Endothelial cell (in vitro differentiated cells): ENCODE measurements at places on chromosomes 12 and 14. TPM values are rescaled to one million over a fixed set of nuclear protein-coding genes. Genes with fewer than 3 reads are reported as not detected.

Gene RNASE12
- not detected for total RNA-seq

Gene HOXC9
- 0.28 TPM for total RNA-seq

DNA sequence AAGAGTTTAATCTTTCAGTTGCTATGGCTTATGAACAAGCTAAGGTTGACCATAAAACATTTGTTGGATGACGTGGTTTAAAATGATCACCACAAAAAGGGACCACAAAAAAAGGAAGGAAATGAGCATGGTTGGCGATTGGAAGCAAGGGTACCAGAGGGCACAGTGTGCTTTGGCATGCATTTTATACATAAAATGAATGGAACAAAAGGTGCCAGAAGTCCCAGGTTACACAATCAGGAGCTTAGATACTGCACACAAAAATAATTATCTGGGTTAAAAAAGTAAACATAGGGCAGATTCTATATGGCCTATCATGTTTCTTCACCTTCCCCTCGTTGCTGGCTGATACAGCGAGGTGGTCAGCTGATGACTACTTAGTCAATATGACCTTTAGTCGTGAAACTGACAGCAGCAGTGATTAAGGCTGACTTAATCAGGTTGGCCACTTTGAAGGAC is 50.7 kb downstream of the ZC3H14 start:
- no peak for DNase-seq

DNA sequence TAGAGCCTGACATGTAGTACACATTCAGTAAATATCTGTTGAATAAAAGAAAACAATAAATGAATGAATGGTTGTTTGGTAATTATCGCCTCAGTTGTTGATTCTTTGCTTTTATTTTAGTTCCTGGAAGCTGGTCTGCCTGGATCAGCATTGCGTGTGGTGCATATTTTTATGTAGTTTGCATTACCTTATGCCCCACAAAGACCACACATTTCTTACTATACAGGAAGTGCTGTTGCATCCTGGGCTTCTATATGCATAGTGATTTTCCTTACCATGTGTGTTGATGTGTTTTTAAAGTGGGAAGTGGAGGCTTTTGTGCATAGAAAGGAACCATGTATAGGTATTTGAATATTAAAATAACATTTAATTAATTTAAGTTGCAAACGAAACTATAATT is 43.6 kb downstream of the DYRK2 start:
- DNase-seq, result no peak

GRCh38 chr12:89386138-89386537 is 33.8 kb upstream of the DUSP6 start:
- DNase-seq, result no peak

DNA sequence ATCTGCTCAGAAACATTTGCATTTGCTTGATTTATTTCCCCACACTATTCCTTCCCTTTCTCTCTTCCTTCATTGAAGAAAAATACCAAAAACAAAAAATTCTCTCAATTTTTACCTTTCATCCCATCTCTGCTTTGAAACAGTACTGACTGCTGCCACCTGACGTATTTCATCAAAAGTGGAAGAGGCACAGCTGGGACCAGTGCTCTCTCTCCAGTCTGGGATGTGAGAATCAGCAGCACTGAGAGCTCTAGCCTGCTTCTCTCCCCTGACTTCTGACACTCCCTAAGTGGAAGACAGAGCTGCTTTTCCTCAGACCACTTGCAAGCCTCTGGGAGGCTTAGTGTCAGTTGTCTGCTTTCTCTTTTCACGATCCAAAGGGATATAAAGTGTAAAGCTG is 36.9 kb downstream of the TTLL5 start:
- no peak for DNase-seq
